ENCODE measurements at places on chromosomes 12 and 14. TPM values are rescaled to one million over a fixed set of nuclear protein-coding genes. Genes with fewer than 3 reads are reported as not detected.
A peak's percentile ranks its signal among the peaks of the same experiment; 100 is the strongest.

GRCh38 chr14:34190717-34191116, 239.8 kb upstream of the EGLN3 start:
- no peak for DNase-seq

The SLC48A1 gene
- total RNA-seq = 19.4 TPM

The GLI1 gene
- 0.48 TPM for total RNA-seq

- DNase-seq = no peak
Observed at GRCh38 chr12:113519464-113520307, 48.0 kb upstream of the LHX5 start.

DNA sequence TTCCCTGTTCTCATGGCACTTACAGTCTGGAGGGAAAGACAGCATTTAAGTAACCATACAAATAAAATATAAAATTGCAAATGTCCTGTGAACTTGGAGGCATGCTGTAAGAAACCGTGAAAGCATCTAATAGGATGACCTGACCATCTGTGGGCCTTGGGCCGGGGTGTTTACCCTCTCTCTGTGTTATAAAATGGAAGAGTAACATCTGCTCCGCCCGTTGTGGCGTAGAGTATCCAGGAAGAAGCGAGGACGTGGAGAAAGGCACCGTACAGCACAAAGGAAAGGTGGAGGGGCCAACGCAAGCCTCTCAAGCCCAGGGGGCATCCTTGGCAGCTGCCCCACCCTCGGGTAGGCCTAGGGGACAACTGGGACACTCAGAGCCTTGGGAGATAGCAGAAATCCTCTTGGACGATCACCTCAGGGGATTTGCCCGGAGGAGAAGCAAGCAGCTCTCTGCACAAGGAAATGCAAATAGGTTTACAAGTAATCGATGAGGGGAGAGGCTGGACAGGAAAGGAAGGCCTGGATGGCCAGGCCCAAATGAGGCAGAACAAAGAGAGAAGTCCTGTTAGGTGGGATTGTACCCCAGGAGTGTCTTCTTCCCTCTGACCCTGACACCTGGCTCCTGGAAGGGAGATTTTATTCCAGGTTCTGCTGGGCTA, 26.2 kb downstream of the VSX2 start:
- DNase-seq = no peak

GRCh38 chr12:41910578-41911320, 233.9 kb downstream of the GXYLT1 start:
- no peak for DNase-seq

The GRIN2B gene
- not detected for total RNA-seq

DNA sequence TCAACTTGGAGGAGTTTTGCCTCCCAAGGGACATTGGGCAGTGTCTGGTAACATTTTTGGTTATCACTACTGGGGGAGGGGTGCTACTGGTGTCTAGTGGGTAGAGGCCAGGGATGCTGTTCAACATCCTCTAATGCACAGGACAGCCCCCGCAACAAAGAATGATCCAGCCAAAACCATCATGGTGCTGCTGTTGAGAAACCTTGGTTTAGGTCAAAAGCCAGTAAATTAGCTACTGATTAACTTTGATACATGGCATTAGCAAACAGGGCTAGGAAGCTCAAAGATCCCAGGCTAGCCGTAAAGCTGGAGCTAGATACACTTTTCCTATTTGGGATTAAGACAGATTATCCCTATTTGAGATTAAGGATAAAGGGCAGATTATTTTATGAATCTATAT, 8.8 kb downstream of the ALKBH2 start:
- no peak for DNase-seq

The TMPRSS12 gene
- total RNA-seq = not detected

DNA sequence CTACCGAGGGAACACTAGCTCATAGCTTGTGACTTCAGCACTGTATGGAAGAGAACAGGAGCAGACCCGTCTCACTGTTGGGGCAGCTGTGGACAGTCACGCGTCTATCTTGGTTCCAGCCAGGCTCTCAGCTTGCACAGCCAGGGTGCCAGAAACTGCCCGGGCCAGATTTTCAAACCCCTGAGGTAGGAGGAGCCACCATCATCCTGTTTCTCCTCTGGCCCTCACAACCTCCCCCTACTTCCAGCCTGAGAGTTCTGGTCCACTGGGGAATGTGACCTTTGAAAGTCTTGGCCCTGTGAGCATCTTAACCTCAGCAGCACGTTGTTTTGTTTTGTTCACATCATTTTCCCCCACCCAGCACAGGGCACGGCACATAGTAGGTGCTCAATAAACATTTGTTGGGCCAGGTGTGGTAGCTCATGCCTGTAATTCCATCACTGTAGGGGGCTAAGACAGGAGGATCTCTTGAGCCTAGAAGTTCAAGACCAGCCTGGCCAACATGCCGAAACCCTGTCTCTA, 50.4 kb downstream of the PSMA6 start:
- no peak for DNase-seq

- DNase-seq = peak; percentile 34
Observed at GRCh38 chr12:108307006-108307405, 32.1 kb downstream of the CMKLR1 start.

The IRAK4 gene
- total RNA-seq = 44.3 TPM

The AKAP3 gene
- 3.4 TPM for total RNA-seq

- no peak for DNase-seq
Observed at GRCh38 chr12:63912651-63913050, 68.2 kb downstream of the SRGAP1 start.

- no peak for DNase-seq
Observed at GRCh38 chr12:119501052-119501451, 92.5 kb upstream of the TMEM233 start.

The LGR5 gene
- not detected for total RNA-seq

- DNase-seq = no peak
Observed at GRCh38 chr12:47987411-47988072, 16.7 kb downstream of the COL2A1 start.

The NCAPD2 gene
- total RNA-seq = 153 TPM

The SLC25A21 gene
- not detected for total RNA-seq
